ENCODE measurements at places on chromosomes 5 and 9. TPM values are rescaled to one million over a fixed set of nuclear protein-coding genes. Genes with fewer than 3 reads are reported as not detected.

Gene SPINK13
- not detected for total RNA-seq

Gene TAS2R1
- total RNA-seq = not detected

Gene ADAMTS12
- total RNA-seq = 8.6 TPM

Gene TRMT10B
- total RNA-seq = 7.1 TPM

Gene ZNF462
- 4.3 TPM for total RNA-seq

Gene NFIL3
- 13.6 TPM for total RNA-seq

Gene CDC20B
- 0.16 TPM for total RNA-seq

Gene NAIP
- total RNA-seq = 0.63 TPM

Gene FBLL1
- total RNA-seq = 0.24 TPM

Gene PIK3R1
- 4.7 TPM for total RNA-seq

Gene SLC46A2
- not detected for total RNA-seq

Gene SPATA31D4
- not detected for total RNA-seq
